ENCODE measurements at places on chromosomes 12 and 14.
A peak's percentile ranks its signal among the peaks of the same experiment; 100 is the strongest.

GRCh38 chr12:113894697-113895096, 71.4 kb downstream of the RBM19 start:
- DNase-seq = no peak

- peak; percentile 79 for DNase-seq
Measured at GRCh38 chr14:59360923-59361794, 104.0 kb downstream of the GPR135 start.

- no peak for DNase-seq
Measured at GRCh38 chr12:131153016-131153415, 199.3 kb downstream of the ADGRD1 start.

- peak; percentile 86 for DNase-seq
Measured at GRCh38 chr12:75908961-75909605, 122.5 kb downstream of the PHLDA1 start.

DNA sequence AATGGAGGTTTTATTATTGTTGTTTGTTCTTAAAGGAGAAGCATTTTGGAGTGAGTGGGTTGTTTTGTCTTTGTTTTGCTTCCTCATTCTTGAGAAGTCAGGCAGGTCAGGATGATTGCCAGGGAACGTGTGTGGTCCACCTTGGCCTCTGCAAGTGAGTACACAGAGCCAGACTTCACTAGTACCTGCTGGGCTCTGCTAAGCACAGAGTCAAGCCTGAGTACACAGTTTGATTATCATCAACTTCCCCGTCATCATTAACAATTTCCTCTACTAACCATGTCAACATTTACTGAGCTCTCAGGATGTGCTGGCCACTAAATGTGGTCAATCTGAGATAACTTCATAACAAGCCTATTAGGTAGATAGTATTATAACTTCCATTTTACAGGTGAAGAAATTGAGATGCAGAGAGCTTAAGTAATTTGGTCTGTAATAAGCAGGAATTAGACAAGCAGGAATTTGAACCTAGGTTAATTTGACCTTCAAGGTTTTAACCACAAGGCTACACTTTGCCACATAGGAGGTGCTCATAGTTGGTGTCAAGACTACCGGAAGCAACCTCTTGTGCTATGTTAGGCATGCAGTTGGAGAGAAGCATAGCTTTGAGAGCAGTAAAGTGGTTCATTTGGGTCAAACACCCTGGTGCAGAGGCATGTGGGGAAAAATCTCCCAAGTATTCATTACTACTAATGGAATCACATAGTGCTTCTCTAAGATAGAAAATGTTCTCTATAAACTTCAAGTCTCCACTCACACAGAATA, 178.3 kb downstream of the NUAK1 start:
- no peak for DNase-seq

DNA sequence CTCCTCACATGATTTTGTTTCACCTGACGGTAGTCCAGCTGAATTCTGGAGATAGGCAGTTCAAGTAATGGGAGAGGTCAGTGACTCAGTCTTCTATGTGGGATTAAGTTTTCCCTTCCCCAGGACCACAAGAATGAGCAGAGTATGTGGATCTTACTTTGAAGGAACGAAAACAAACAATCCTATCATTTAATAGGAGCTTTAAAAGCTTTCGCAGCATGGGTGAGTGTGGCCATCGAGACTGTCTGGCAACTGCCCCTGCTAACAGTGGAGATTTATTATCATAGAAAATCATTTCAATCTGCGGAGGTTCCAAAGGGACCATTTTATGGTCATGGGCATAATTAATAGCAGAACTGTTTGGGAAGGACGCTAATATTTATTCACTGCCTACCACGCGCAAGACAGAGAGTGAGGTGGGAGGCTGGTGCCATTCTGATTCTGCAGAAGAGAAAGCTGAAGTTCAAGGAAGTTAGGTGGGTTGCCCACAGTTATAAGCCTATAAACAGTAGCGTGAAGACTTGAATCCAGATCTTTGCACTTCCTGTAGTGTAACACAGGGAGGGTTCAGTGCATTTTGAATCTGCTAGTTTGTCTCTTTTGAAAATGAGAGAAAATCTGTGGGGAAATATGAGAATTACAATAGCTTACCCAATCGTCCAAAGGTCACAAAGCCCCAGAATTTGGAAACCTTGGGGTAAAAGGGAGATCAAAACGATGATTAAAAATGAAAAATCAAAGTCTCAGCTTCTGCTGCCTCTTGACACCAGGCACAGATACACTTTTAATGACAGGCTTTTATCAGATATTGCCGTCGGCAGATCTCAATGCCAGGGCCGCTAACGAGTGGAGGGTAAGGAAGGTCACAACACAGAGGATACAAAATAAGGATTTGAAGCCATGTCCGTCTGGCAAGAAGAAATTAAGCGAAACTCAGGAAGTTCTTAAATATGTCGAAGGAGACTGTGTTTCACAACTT, 209.6 kb downstream of the CRADD start:
- DNase-seq = peak; percentile 20

DNA sequence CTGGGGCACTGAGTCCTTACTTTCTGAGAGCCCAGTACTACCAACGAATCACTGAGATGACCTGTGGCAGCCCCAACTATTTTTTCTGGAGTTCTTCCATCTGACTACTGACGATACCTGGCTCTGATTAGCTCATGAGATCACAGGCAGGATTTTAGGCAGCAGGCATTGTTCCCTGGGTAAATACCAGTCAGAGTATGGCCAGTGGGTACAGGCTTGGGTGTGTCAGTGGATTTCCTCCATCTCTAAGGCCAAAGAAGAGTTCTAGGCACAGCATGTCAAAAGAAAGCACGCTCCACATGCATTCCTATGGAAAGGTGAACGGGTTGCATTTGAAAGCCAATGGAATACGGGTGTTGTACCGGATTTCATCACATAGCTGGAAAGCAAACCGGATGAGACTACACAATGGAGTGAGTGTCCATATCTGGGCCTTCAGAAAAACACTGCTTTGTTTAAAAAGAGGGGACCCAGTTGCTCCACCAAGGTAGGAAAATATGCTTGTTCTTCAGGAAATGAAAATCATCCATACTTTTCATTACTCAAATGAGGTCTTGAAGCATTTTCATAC, 55.0 kb downstream of the PAX9 start:
- DNase-seq = no peak

- DNase-seq = no peak
Measured at GRCh38 chr12:4720637-4720995, 416 bp downstream of the GALNT8 start.

- no peak for DNase-seq
Measured at GRCh38 chr14:49880267-49881064, 12.4 kb upstream of the ARF6 start.

- DNase-seq = no peak
Measured at GRCh38 chr12:121376754-121377697, 22.9 kb upstream of the RNF34 start.

- DNase-seq = no peak
Measured at GRCh38 chr12:53560912-53561589, 53.8 kb upstream of the NPFF start.

DNA sequence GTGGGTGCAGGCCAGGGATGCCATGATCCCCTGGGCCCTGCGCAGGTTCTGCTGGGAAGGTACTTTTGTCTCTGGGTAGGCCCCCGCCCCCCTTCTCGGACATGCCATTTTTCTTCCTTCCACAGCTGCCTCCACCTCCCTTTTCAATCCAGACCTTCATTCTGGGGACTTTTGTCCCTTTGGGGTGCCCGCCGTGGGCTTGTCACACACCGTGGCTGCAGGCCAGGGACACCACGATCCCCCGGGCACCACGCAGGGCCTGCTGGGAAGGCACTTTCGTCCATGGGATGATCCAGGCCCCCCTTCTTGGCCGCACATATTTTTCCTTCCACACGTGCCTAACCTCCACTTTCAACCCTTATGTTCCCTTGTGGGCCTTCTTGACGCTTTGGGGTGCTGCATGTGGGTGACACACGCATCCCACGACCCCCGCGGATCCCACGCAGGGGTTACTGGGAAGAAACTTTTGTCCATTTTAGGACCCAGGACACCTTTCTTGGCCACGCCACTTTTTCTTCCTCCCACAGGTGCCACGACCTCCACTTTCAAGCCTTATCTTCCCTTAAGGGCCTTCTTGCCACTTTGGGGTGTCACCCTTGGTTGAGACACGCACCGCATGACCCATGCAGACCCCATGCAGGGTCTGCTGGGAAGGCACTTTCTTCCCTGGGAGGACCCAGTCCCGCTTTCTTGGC, 272.5 kb downstream of the ALG10 start:
- DNase-seq = no peak

- DNase-seq = no peak
Measured at GRCh38 chr12:19484738-19485137, 45.4 kb downstream of the AEBP2 start.

- no peak for DNase-seq
Measured at GRCh38 chr12:109883461-109883860, 3.1 kb upstream of the GLTP start.

GRCh38 chr14:23301969-23302289, 730 bp downstream of the PPP1R3E start:
- no peak for DNase-seq

- no peak for DNase-seq
Measured at GRCh38 chr12:75579552-75579951, 68.1 kb upstream of the KRR1 start.

DNA sequence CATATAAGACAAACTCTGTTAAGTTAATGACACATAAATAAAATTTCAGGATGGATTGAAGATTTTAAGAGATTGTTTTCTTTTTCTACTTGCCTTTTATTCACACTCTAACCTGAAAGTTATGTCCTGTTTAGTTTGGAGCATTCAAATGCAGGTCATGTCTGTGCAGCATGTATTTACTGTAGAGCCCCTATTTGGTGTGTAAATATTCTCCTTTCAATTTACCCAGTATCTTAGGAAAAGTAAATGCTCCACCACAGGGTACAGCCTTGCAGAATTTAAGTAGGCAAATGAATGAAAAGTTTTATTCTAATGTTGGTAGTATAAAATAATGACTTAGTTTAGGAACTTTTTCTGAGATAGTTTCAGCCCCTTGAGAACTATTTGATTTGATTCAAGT, 6.2 kb upstream of the DCN start:
- DNase-seq = no peak

GRCh38 chr12:47085815-47086252, 6.1 kb upstream of the AMIGO2 start:
- DNase-seq = no peak

- DNase-seq = no peak
Measured at GRCh38 chr12:116880213-116880816, 926 bp downstream of the HRK start.

DNA sequence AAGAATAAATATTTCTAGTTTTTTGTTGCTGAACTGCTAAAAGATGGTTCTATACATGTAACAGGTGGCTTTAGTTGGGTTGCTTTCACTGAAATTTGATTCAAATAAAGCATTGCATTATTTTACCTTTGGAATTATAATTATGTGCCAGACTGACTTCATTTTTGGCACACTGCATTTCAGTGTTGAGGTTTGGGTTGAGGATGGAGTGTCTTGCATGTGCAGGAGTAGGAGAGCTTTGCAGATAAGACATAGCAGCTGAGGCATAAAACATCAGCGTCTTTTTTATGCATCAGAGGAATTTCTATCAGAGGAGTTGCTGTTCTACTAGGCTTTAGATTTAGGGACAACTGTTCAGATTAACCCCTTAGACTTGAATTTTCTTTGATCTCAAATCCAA, 17.2 kb downstream of the SAMD4A start:
- DNase-seq = no peak

- no peak for DNase-seq
Measured at GRCh38 chr14:30085943-30086342, 158.3 kb upstream of the PRKD1 start.

DNA sequence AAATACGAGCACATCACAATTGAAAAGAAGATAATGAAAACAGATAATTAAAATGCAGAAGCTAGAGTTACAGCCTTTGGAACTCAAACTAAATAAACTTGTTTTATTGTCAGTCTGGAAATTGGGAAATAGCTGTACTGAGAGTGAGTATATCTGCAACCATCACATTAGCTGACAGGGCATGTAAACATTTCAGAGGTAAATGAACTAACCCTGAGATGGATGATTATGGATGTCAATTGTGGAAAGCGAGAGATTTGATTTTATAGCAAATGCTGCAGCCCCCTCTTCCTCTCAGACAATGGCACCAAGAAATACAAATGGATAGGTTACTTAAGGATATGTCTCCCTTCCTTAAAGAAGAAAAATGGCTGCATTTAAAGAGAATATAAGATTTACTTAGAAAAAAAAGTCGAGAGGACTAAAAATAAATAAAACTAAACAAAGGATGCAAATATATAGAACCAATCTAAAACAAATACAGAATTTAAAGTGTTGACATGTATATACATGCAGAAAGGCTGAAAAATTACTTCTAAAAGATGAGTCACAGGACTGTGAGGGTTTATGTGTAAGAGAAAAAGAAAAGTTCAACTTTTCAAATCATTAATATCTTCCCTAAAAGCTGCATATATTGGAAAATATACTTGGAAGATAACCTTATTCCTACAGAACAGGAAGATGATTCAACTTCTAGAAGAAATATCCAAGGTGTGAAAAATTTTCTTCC, 120.3 kb upstream of the FLRT2 start:
- DNase-seq = no peak

GRCh38 chr12:67280088-67280487, 10.9 kb downstream of the CAND1 start:
- no peak for DNase-seq

DNA sequence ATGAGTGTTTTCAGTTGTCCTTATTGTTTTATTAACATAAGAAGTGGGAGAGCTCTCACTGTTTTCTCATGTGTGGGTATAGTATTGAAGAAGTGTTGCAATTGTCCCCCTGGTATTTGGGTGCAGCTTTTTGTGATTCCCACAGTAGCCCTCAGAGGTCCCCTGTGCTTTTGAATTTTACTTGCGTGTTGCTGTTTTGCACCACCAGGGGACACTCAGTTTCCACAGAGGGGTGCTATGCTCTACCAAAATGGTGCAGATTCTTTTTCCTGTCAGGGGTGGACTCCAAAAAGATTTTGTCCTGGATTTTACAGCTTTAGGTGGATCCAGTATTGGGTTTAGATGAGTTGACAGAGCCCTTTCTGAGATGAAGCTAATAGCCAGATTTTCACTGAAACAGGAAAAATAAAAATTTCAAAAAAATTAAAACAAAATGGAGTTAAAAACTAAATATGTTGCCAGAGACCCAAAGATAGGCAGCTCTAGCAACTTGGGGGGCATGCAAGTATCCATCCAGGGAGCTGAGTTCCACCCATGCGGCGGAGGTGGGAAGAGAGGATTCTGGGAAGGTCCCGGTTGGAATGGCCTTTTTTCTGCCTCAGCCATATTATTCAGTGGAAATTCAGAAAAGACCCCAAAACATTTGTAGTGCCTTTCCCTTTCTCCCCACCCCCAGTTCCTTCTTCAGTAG, 50.2 kb downstream of the TTLL5 start:
- DNase-seq = peak; percentile 49

GRCh38 chr14:90600619-90601018, 203.8 kb downstream of the CALM1 start:
- no peak for DNase-seq
